ENCODE measurements at places on chromosomes 6 and 20.

DNA sequence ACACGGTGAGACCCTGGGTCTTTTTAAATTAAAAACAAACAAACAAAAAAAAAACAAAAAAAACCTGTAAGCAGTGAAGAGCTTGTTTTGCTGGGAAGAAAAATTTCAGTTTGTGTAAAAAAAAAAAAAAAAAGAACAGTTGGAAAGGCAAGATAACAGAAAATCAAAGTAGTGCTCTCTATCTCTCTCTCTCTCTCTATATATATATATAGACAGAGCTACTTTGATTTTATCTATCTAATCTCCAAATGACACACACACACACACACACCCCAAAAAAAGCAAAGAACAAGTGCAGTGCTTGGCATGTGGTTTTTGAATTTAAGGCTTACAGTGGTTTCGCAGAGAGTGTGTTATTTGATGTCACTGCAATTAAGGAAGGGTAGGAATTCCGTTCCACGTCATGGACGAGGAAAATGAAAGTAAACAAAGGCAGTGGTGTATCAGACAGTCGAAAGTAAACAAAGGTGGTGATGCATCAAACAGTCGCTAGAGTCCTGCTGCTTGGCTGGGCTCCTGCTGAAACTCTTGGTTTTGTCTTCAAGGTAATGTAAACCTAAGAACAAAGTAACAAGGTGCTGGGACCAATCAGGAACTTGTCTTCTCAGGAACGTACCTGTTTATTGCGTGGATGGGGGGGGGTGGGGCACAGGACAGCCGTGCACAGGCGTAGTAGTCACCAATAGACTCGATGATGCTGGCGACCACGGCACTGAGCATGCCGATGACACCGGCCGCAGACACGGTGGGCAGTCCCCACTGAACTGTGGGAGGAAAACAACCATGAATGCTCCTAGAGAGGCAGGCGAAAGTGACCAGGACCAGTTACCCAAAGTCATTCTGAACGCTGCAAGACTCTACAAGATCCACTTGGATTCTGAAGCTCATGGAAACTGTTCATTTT, 131.8 kb downstream of the SLC23A2 start:
- no peak for DNase-seq

- peak; percentile 34 for DNase-seq
Observed at GRCh38 chr6:30463651-30464618, 25.4 kb upstream of the HLA-E start.

GRCh38 chr6:122289762-122290539, 109.5 kb upstream of the HSF2 start:
- no peak for DNase-seq

DNA sequence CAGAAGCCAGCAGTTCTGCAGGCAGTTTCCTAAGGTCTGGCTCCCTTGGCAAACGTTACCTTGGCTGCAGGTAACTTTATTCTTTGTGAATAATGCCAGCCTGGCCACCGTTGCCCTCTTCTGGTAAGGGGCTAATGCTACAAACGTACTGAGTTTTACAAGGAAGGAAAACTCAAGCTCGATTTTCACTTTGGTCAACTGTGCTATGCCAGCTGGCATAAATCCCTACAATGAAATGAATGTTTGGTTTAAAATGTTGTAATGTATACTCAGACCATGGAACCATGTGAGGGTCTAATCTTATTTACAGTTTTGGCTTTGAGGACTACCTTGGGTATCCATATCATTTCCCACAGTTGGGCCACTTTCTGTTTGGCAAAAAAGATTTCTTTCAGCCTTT, 101.4 kb downstream of the SLX4IP start:
- DNase-seq, result no peak

GRCh38 chr20:31594558-31595379, 10.3 kb upstream of the ID1 start:
- DNase-seq, result no peak

- DNase-seq, result no peak
Observed at GRCh38 chr20:13458860-13459451, 179.8 kb downstream of the TASP1 start.

DNA sequence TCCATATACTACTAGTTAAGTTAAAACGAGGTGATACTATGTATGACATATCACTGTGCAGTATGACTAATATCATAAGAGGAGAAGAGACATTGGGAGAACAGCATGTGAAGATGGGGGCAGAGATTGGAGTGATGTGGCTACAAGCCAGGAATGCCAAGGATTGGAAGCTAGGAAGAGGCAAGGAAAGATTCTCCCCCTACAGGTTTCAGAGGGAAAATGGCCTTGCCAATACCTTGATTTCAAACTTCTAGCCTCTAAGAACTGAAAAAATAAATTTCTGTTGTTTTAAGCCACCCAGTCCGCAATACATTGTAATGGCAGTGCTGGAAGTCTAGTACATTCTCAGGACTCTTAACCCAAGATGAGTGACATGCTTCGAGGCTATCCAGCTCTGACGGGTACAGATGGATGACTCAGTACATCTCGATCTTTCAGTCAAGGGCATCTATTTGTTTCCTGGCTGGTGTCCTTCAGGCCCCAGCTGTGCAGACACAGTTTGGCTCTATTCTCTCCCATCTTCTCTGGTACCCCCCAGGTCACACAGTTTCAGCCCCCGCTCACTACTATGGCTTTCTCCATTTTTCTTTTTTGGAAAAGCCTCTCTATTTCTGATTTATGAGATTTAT, 55.5 kb upstream of the THEMIS start:
- no peak for DNase-seq

Measured in stimulated activated CD8-positive, alpha-beta memory T cell treated with anti-CD3 and anti-CD28 coated beads, Interleukin-12 subunit alpha, Interleukin-12 subunit beta, amount 100 ng/mL, for 1 hour (primary cell).